Activated naive CD4-positive, alpha-beta T cell treated with anti-CD3 and anti-CD28 coated beads, Interleukin-2, amount 50 U/mL, for 72 hours (primary cell): ENCODE measurements at places on chromosomes 13 and 19. TPM values are rescaled to one million over a fixed set of nuclear protein-coding genes. Genes with fewer than 3 reads are reported as not detected.

The HMGB1 gene
- total RNA-seq, result 551 TPM

The PRSS57 gene
- total RNA-seq, result not detected

The FGF14 gene
- not detected for total RNA-seq

The TEAD2 gene
- 0.32 TPM for total RNA-seq

The SELENOV gene
- not detected for total RNA-seq

The CLDND2 gene
- 1.8 TPM for total RNA-seq
